Ascending aorta (tissue), 2 donors: ENCODE measurements at places on chromosomes 2 and 18.

DNA sequence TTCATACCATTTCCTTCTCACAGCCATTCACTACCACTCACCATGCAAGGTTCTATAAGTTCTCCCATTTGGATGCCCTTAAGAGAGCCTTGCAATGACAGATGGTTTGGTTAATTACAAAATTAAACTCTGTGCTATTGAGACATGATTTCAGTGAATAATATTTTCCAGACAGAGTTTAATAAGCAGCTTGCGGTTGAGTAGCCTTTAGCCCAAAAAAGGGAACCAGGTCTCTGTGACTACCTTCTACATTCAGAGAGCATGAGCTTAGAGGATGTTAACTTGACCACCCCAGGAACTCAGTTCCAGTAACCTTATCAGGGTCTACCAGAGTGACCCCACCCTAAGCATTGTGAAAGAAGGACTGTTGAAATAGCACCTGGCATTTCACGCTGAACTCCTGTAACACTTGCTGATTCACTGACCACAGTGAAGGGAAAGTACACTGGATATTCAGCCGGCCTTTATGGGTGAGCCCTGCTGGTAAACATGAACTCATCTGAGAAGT lies 1173.1 kb upstream of the ZEB2 start:
- DNase-seq, result no peak

DNA sequence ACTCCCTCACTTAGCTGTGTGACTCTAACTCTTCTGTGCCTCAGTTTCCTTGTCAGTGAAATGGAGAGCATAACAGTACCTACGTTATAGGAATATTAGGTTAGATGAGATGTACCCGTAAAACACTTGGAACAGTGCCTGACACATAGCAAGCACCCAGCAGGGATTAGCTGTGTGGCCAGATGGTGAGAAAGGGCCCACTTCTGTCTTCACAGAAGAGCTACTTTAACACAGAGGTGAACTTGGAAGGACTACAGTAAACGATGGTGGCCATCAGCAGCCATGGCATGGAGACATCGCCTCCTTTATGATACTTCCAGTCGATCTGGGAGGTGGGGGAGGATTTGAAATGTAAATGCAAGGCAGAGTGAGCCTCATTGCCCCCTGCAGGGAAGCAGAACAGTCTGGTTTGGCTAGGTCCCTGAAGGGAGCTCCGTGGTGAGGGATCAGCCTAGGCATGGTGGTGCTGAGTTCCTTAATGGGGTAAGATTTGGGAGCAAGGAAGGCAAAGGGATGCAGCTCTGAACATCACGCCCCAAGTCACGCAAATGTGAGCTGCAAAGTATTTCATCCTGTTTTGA lies 101.7 kb upstream of the ALPP start:
- no peak for DNase-seq

- no peak for DNase-seq
These were observed 26.3 kb downstream of the B4GALT6 start for GRCh38 chr18:31657823-31658669.

DNA sequence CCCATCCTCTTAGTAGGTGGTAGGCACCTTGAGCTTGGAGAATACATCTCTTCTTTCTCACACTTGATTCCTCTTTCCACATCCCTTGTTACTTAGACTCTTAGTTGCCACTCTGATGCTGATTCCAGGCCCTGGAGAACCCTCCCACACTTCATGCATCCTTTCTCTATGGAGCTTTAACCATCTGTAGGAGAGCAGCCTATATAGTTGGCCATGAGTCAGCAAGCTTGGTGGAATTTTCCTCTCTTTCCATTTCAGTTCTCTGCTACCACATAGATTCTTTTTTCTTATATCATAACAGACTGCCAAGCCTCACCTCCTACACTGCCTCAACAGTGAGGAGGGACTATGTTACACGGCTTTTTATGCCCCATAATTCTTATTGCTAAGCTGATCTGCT lies 851.6 kb upstream of the CDH2 start:
- no peak for DNase-seq

- no peak for DNase-seq
These were observed 305.4 kb downstream of the LPIN1 start for GRCh38 chr2:12051831-12052230.

- no peak for DNase-seq
These were observed 31.1 kb downstream of the NDUFA10 start for GRCh38 chr2:239994086-239994485.

DNA sequence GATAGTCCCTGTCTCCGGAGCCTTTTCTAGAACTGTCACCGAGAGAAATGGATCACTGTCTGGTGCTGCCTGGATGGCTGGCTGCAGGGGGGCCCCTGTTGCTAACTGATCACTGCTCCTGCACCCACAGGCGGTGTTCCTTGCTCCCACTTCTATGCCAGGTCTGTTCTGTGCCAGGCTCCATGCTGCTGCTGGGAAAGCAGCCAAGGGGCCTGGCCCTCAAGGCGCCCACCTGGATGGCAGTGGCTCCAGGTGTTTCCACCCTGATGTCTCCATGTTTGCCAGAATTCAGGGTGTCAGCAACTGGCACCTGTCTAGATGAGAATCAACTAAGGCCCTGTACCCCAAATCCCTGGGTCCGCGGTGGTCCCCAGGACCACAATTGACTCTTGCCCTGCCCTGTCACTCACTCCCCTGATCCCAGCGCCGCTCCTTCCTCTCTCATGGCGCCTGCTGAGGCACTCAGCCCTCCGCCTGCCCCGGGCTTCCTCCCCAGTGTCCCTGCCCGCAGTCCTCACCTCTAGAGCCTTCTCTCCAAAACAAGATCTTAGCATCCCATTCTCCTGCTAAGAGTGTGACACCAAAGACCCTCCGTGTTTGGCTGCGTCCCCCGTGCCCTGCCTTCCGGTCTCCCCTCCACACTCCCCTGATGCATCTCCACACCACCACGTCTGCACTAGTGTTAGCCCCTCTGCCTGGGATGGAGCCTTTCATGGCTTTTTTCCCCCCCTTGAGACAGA lies 72.5 kb upstream of the OTOF start:
- DNase-seq, result peak; percentile 47

- DNase-seq, result no peak
These were observed 283.4 kb downstream of the MTX2 start for GRCh38 chr2:176552501-176553135.

DNA sequence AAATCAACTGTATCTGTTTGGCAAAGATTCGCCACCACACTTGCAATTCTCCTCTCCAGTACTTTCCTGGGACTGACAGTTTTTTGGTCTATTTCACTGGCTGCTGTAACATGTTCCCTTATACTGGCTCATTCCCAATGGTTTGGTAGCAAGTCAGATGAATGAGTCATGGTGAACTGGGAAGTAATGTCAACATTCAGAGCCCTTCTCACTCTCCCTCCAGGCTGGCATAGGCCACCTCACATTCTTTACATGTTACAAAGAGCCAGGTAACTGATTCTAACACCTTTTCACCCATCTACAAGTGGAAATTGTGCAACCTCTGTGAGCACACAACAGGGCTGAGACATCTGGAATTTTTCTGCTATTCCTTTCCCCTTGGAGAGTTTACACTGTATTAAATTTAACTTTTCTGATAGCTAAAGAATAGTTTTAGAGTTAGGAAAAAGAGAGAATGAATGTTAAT lies 111.3 kb upstream of the TLK1 start:
- DNase-seq, result peak; percentile 69

GRCh38 chr2:58045580-58046334 lies 849 bp upstream of the VRK2 start:
- DNase-seq, result no peak

GRCh38 chr2:177044671-177045070 lies 167.9 kb upstream of the HNRNPA3 start:
- no peak for DNase-seq

GRCh38 chr2:227404585-227405271 lies 17.0 kb upstream of the SCYGR1 start:
- no peak for DNase-seq

DNA sequence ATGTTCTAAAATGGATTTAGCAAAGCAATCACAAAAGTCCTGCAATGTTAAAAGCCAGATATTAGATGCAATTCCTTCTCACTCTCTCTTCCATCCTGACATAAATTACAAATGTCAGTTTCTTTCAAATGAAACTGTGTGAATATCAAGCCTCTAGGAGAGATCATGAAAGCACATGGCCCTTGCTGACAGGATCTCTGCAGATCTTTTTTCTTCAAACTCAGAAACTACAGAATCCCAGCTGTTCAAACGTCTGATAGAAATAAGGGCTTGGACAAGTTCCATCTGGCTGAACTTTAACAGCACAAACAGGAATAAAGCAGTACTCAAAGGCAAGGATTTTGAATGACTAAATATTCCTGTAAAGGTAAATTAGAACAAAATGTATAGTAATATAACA lies 47.6 kb downstream of the PDE1A start:
- DNase-seq, result no peak

DNA sequence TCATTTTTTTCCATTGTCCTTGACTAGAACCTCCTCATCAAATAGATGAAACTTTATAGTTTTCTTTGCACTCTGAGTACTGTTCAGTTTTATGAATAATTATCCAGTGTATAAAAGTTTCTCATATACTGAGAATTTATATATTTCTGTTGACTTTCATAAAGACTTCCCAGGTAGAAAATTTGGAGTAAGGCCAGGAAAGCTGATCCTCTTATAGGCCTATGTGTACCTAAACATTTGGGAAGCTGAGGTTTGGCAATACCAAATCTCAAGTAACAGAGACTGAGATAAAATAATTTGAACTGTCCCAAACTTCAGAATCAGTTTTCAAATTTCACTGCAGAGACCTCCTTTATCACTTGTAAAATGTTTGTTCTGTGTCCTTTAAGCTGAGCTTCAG lies 43.4 kb downstream of the CCDC102B start:
- no peak for DNase-seq
